Activated T-helper 17 cell treated with anti-CD3 and anti-CD28 coated beads, Interleukin-2, amount 50 U/mL, for 72 hours (primary cell): ENCODE measurements at places on chromosomes 2 and 18. TPM values are rescaled to one million over a fixed set of nuclear protein-coding genes. Genes with fewer than 3 reads are reported as not detected.

- no peak for ATAC-seq
These were observed 58.6 kb downstream of the CERS6 start for GRCh38 chr2:168514692-168515091.

DNA sequence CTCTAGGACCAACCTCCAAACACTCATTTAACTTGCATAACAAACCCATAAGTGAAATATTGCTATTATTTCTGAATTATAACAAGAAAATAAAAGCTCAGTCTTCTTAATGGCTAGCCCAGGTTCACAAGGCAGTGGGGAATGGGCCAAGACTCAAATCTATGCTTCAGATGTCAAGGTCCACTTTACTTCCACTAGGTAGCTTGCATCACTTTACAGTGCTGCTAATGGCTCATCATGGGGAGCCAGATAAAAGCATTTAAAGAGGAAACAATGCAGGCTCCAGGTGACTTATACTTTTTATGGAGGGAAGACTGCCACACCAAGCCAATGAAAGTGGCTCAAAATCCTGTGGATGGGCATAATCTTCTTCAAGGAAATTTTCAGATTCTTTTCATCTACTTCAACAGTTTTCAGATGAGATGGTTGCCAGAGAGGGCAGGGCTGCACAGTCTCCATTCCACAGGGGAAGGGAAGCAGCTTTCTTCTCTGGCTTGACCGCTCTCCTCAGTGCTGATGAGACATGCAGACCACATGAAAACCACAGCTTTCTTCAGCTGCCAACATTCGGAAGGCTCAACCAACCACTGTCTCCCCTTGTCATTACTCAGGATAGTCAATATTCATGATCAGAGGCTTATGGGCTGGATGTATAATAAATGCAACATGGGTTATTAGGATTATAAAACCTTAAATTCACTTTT, 361.9 kb upstream of the MEX3C start:
- ATAC-seq: no peak

GRCh38 chr2:36783246-36783645, 86.7 kb downstream of the VIT start:
- ATAC-seq: no peak

DNA sequence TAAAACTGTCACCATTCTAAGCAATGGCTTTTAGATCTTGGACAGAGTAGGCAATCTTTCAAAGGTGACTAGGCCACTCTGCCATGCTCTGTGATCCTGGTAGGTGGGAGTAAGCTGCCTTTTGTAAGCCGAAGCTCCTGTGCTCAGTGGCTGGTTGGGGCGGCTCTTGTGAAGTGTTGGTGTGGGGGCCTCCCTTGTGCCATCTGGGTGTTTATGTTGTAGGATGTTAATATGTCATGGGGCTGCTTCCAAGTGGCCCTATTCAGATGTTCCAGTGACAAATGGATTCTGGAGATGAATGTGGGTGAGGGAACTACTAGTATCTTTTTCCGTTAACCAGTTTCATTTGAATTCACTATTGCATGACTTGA, 116.8 kb upstream of the SPRED2 start:
- ATAC-seq: peak; percentile 73

GRCh38 chr2:120348737-120349439, 3.0 kb downstream of the INHBB start:
- no peak for ATAC-seq

DNA sequence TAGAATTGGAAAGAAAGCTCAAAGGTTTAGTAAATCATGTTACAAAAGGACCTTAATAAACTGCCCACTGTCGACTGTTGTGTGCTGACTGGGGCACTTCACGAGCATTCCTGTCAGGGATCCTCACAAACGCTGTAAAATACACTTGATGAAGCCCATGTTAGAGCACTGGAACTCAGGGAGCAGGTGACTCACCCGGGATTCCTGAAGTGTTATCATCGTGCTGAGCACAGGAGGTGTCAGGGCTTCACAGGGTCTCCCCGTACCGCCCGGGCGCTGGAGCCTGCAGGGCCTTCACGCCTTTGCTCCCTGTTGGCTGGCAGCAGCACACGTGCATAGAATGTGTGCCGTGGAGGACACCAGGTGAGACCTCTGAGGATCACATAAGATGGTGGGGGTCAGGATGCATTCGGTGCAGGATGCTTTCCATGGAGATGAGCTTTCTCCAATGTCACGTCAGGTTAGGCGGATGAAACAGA, 187.3 kb downstream of the SNTG2 start:
- no peak for ATAC-seq

KCNJ13 gene
- total RNA-seq: not detected

LRRTM1 gene
- total RNA-seq: not detected

REG3A gene
- total RNA-seq: not detected

ROCK2 gene
- 13.7 TPM for total RNA-seq

HOXD8 gene
- not detected for total RNA-seq

TLX2 gene
- 0.39 TPM for total RNA-seq

COL4A4 gene
- 0.08 TPM for total RNA-seq

UGT1A6 gene
- total RNA-seq: not detected
